GM12878 (cell line): ENCODE measurements at places on chromosomes 3 and 15.

DNA sequence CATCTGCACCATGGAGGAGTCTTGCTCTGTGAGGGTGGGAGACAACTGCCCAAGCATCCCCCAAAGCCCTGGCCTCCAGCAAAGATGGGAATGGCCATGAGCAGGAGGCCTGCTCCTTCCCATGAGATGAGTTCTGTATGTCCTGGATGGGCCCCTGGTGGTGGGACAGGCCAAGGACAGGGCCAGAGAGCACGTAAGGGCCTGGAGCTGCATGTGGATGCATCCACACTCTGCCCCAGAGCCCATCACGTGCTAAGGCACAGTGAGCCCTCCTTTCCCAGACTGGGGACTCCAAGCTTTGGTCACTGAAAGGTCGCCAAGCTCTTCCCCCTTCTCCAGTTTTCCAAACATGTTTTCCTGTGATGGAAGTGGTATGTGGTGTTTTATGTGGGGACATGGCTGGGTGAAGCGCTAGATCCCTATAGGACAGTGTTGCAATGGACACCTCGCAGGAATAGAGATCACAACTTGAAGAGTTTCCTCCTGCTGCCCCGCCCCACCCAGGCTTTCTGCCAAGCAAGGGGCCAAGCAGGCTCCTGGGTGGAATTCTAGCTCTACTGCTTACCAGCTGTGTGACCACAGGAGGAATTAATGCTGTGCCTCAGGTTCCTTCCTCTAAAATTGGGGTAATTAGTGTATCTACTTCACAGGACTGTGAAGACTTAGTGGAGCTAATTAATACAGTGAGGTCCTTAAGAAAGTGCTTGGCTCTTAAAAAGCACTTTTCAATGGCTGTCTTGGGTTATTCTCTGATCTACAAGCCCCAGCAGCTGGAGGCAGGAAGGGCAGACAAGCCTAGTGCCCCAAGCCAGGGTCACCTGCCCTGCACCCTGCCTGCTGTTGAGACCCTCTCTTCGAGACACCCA is 106.4 kb upstream of the RPL32 start:
- H3K4me1 ChIP-seq = peaks cover 15% of the 10 kb centered on the region
- no peaks in the 10 kb centered on the region for H3K27me3 ChIP-seq
- H3K36me3 ChIP-seq = no peaks in the 10 kb centered on the region; the same call in 1 of the 2 replicates
- no peak overlapping the region for H3K4me3 ChIP-seq
- DNase-seq = no peak
- no peak overlapping the region for H3K27ac ChIP-seq

- no peaks in the 10 kb centered on the region for H3K27me3 ChIP-seq
- no peak overlapping the region for H3K4me3 ChIP-seq
- DNase-seq = no peak
- no peak overlapping the region for H3K27ac ChIP-seq
These were observed 260.7 kb downstream of the OPA1 start for GRCh38 chr3:193853511-193854219.

GRCh38 chr3:41236228-41236627 is 36.9 kb downstream of the CTNNB1 start:
- H3K27ac ChIP-seq = no peak overlapping the region
- no peaks in the 10 kb centered on the region for H3K4me1 ChIP-seq
- no peaks in the 10 kb centered on the region for H3K27me3 ChIP-seq
- peaks cover 35% of the 10 kb centered on the region for H3K36me3 ChIP-seq
- no peak for DNase-seq
- H3K4me3 ChIP-seq = no peak overlapping the region

DNA sequence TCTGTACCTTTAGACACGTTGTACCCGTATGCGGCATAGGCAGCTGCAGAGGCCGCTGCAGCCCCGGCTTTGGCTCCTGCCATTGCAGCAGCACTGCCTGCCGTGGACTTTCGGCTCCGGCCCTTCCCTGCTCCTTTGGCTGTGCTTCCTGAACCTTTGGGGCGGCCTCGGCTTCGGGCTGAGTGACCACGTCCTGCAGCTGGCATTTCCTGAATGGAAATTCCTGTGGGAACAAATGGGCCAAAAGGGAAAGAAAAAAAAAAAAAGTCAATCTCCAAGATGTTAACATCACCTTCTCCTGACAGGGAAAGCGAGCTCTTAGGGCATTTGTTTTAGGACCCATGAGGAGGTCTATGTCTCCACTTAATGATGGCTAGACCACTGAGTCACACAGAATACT is 29.6 kb downstream of the CHAC1 start:
- no peaks in the 10 kb centered on the region for H3K4me1 ChIP-seq
- DNase-seq = no peak
- peaks cover 27% of the 10 kb centered on the region for H3K36me3 ChIP-seq
- no peak overlapping the region for H3K27ac ChIP-seq
- H3K4me3 ChIP-seq = no peak overlapping the region
- H3K27me3 ChIP-seq = no peaks in the 10 kb centered on the region

- no peaks in the 10 kb centered on the region for H3K36me3 ChIP-seq
- no peak overlapping the region for H3K27ac ChIP-seq
- H3K27me3 ChIP-seq = no peaks in the 10 kb centered on the region
- no peak overlapping the region for H3K4me3 ChIP-seq
- no peaks in the 10 kb centered on the region for H3K4me1 ChIP-seq
These were observed 305.4 kb downstream of the MEX3B start for GRCh38 chr15:81740416-81740815.

DNA sequence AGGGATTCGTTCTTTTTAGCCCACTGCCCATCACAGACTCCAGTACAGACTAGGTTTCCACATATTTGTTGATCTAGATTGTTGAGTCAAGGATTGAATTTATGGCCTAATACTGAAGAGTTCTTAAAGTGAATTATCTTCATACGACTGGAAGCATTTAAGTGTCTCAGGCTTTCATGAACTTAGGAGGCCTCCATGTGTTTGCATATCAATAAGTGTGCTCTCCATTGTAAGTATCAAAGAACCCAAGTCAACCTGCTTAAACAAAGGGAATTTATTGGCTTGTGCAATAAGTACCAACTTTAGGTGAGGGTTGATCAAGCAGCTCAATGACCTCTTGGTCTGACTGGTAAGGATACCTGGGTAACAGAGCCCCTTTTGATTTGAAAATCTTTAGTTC is 382.1 kb downstream of the PDCD6IP start:
- H3K27ac ChIP-seq = no peak overlapping the region
- H3K4me1 ChIP-seq = peaks cover 9% of the 10 kb centered on the region; the same call in 1 of the 2 replicates
- H3K27me3 ChIP-seq = no peaks in the 10 kb centered on the region
- no peak for DNase-seq

- no peak for DNase-seq
- no peaks in the 10 kb centered on the region for H3K4me1 ChIP-seq
- no peaks in the 10 kb centered on the region for H3K36me3 ChIP-seq
These were observed 277.5 kb upstream of the TBL1XR1 start for GRCh38 chr3:177474652-177475355.

GRCh38 chr15:70062321-70062956 is 35.3 kb downstream of the TLE3 start:
- no peaks in the 10 kb centered on the region for H3K4me1 ChIP-seq
- H3K36me3 ChIP-seq = peaks cover 48% of the 10 kb centered on the region
- DNase-seq = no peak
- no peak overlapping the region for H3K4me3 ChIP-seq
- H3K27me3 ChIP-seq = no peaks in the 10 kb centered on the region

- no peak for DNase-seq
- H3K27me3 ChIP-seq = no peaks in the 10 kb centered on the region
- H3K27ac ChIP-seq = no peak overlapping the region
- H3K4me3 ChIP-seq = no peak overlapping the region
- no peaks in the 10 kb centered on the region for H3K36me3 ChIP-seq
These were observed 161.9 kb upstream of the UBE3A start for GRCh38 chr15:25600751-25601150.

- no peak overlapping the region for H3K27ac ChIP-seq
- peaks cover 25% of the 10 kb centered on the region for H3K4me1 ChIP-seq
- H3K4me3 ChIP-seq = no peak overlapping the region
- DNase-seq = no peak
- no peaks in the 10 kb centered on the region for H3K27me3 ChIP-seq
These were observed 12.1 kb downstream of the SEMA4B start for GRCh38 chr15:90213122-90213817.

DNA sequence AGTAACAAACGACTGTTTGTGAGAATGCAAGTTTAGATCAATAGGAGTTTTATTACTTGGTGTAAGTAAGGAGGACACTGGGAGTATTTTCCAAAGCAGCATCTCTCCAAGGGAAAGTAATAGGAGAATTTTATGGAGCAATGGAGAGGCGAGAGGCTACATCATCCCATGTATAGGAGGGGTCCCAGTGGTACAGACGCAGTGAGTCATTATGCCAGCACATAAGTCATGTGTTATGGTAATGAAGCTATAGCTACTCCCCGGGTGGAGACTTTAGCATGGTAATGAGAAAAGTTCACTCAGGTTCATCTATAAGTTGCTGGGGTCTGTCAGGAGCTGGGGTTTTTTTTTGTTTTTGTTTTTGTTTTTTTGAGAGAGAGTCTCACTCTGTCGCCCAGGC is 29.5 kb upstream of the ZNF445 start:
- no peak overlapping the region for H3K27ac ChIP-seq
- no peak overlapping the region for H3K4me3 ChIP-seq
- H3K36me3 ChIP-seq = peaks cover 3% of the 10 kb centered on the region; the same call in 1 of the 2 replicates
- H3K4me1 ChIP-seq = peaks cover 8% of the 10 kb centered on the region
- no peak for DNase-seq

GRCh38 chr3:156745766-156746165 is 71.4 kb downstream of the TIPARP start:
- H3K27me3 ChIP-seq = no peaks in the 10 kb centered on the region
- no peak overlapping the region for H3K4me3 ChIP-seq
- H3K4me1 ChIP-seq = no peaks in the 10 kb centered on the region
- no peak for DNase-seq
- no peaks in the 10 kb centered on the region for H3K36me3 ChIP-seq

DNA sequence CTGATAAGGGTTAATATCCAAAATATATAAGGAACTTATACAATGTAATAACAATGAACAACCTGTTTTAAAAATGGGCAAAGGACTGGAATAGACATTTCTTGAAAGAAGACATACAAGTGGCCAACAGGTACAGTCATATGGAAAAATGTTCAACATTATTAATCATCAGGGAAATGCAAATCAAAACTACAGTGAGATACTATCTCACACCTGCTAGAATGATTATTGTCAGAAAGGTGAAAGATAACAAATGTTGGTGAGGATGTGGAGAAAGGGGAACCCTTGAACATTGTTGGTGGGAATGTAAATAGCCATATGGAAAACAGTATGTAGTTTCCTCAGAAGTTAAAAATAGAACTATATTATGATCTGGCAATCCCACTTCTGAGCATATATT is 20.4 kb downstream of the GOLM2 start:
- no peaks in the 10 kb centered on the region for H3K36me3 ChIP-seq
- peak overlapping the region; percentile 83 for H3K27ac ChIP-seq
- peak overlapping the region; percentile 47 for H3K4me3 ChIP-seq

DNA sequence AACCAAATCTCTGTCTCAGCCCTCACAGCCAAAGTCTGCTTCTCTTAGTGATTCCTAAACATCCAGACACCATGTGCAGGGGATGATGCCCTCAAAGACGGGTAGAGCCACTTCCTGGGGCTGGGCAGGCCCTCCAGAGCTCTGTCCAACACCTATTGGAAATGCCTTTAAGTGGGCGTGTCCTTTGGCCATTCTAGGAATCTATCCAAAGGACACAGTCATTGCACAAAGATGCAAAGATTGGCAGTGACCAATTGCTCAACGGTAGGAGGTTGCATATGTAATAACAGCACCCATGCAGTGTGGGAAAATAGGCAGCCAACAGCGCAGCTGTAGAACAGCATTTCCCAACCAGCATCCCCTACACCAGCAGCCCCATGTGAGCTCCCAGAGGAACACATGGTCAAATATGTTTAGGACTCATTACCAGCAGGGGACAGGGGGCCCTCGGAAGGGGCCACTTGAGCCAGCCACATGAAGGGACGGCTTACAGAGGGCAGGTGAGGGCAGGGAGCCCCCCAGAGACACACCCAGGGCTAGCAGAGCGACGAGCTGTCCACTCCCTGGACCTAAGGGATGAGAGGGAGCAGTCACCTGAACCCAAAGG is 142.8 kb upstream of the IQSEC1 start:
- H3K27ac ChIP-seq = no peak overlapping the region
- DNase-seq = no peak
- no peaks in the 10 kb centered on the region for H3K36me3 ChIP-seq
- no peak overlapping the region for H3K4me3 ChIP-seq

- no peak overlapping the region for H3K27ac ChIP-seq
- H3K36me3 ChIP-seq = no peaks in the 10 kb centered on the region
- DNase-seq = no peak
- H3K4me3 ChIP-seq = no peak overlapping the region
- no peaks in the 10 kb centered on the region for H3K27me3 ChIP-seq
These were observed 304.7 kb upstream of the DPPA4 start for GRCh38 chr3:109642025-109642424.

GRCh38 chr15:80643431-80643951 is 51.6 kb upstream of the ABHD17C start:
- no peak overlapping the region for H3K27ac ChIP-seq
- H3K36me3 ChIP-seq = no peaks in the 10 kb centered on the region
- H3K4me1 ChIP-seq = no peaks in the 10 kb centered on the region
- H3K4me3 ChIP-seq = no peak overlapping the region
- no peak for DNase-seq

- no peaks in the 10 kb centered on the region for H3K4me1 ChIP-seq
- no peaks in the 10 kb centered on the region for H3K27me3 ChIP-seq
- no peak for DNase-seq
These were observed 136.0 kb downstream of the VGLL4 start for GRCh38 chr3:11507719-11508118.

DNA sequence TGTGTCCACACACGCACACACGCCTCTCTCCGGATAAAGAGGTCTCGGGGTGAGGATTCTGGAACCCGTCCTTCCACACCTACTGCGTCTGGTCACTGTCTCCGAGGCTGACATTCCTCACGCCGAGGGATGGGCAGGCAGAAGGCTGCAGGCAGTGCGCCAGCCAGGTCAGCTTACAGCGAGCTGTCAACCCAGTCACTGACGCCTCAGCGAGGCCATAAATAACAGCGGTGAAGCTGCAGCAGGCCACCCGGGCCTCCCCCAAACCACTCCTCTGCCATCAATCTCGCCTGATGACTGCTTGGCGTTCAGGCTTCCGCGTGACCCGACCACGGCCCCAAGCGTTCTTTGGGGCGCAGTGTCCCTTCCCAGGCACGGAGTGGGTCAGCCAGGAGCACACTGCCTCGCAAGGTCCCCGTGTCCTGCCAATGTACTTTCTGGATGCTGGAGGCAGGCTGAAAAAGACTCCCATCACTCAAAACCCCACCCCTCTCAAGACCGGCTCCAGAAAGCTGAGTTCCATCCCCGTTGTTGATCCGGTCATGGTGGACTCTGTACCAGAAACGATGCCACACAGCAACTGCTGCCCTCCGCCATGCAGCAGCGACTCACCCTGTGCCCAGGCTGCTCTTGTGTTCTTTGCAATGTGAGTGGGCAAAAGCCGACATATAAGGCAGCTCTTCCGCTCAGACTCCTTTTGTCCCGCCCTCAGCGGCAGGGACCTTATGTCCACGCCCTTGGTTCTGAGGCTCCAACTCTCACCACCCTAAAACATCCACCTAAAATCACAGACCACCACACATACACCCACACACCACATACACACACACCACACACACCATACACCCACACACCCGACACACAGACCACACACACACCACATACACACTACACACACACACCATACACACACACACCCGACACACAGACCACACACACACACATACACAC is 27.1 kb downstream of the CPN2 start:
- peaks cover 3% of the 10 kb centered on the region; the same call in 1 of the 2 replicates for H3K4me1 ChIP-seq
- no peaks in the 10 kb centered on the region for H3K27me3 ChIP-seq
- H3K4me3 ChIP-seq = 0 out of 2 replicates have a peak overlapping the region, but pooled peaks have one; percentile 46
- H3K27ac ChIP-seq = no peak overlapping the region

- H3K27me3 ChIP-seq = no peaks in the 10 kb centered on the region
- DNase-seq = no peak
- H3K27ac ChIP-seq = no peak overlapping the region
- peaks cover 32% of the 10 kb centered on the region for H3K4me1 ChIP-seq
These were observed 64.2 kb downstream of the BOC start for GRCh38 chr3:113275583-113275928.
